ENCODE measurements at places on chromosomes 12 and 14.

- no peak for DNase-seq
These were observed 70.7 kb upstream of the PSMA6 start for GRCh38 chr14:35221462-35221861.

DNA sequence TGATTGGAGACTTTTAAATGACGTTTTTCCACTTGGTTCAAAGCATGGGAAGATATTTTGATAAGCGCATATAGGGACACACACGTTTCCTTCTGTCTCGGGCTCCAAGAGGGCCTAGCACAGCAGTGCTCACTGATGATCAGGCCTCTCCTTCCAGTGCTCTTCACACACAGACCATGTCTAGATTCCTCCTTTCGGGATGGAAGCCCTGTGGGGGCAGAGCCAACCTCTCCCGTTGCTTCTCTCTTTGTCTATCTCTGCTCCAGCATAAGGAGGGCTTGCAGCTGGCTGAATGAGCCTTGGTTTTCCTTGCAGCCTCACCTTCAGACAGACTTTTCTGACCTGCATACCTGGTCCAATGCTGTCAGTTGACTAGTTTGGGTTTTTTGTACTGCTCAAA lies 22.3 kb downstream of the GPRC5D start:
- DNase-seq = no peak

- no peak for DNase-seq
These were observed 134.0 kb downstream of the TMEM117 start for GRCh38 chr12:43969882-43970281.

- DNase-seq = no peak
These were observed 19.9 kb upstream of the MDM1 start for GRCh38 chr12:68352067-68352466.

- DNase-seq = peak; percentile 9
These were observed 173.8 kb upstream of the MIS18BP1 start for GRCh38 chr14:45426685-45427282.

- DNase-seq = peak; percentile 46
These were observed 189.7 kb upstream of the GRIN2B start for GRCh38 chr12:14171106-14171505.

DNA sequence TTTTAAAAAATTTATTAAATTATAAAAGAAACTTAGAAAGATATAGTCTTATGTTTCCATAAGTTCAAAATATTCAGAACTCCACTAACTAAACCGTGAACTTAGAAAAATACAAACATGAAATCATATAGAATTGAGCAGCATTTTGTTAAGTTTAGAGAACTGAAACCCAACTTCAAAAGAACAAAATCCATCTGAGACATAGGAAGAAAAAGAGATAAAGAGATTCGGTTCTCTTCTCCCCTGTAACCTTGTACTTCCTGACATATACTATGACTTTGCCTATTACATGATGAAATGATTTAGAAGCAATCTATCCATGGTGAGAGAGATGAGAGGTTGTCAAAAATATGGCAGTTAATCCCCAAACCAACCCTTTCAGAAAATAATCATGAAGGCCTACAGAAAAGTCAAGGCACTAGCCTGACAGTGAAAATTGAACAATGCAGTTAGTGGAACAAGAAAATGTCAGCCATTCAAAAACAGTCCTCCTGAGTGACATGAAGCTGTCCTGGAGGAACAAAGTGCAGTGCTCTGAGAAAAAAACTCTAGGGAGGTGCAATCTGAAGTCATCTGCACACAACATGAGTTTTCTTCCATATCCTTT lies 44.0 kb downstream of the C12orf50 start:
- no peak for DNase-seq

DNA sequence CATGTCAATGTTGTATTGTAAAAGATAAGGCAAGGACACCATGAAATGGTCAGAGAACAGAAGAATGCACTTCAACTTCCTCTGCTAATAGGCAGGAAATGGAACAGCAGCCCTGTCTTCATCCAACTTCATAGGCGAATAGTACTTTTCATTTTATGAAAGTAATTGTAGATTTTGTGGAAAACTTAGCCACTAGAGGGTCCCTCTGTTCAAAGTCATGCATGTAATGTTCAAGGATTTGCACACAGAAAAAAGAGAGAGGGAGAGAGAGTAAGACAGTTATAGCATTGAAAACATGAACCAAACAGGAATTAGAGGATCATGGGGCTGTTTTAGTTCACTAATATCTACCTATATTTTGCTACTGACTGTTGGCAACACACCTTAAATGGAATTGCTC lies 172.2 kb downstream of the FLRT2 start:
- no peak for DNase-seq

GRCh38 chr14:94775091-94775870 lies 5.4 kb upstream of the GSC start:
- no peak for DNase-seq

DNA sequence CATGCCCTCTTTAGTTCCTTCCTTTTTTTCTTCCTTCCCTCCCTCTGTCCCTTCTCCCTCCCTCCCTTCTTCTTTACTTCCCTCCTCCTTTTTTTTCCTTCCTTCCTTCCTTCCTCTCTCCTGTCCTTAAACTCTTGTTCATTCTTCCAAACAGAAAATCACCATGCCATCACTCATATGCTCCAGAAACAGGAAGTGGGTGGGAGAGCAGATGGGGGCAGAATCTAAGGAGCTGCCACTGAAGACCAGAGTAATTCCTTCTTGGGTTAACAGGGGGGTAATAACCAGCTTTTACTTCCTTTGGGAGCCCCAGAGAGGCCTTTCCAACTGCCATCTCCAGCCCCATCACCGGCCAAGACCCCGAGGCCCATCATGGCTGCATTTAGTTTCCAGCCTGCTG lies 51.2 kb downstream of the SVOP start:
- no peak for DNase-seq

GRCh38 chr12:14454098-14454907 lies 88.8 kb downstream of the ATF7IP start:
- DNase-seq = peak; percentile 21

DNA sequence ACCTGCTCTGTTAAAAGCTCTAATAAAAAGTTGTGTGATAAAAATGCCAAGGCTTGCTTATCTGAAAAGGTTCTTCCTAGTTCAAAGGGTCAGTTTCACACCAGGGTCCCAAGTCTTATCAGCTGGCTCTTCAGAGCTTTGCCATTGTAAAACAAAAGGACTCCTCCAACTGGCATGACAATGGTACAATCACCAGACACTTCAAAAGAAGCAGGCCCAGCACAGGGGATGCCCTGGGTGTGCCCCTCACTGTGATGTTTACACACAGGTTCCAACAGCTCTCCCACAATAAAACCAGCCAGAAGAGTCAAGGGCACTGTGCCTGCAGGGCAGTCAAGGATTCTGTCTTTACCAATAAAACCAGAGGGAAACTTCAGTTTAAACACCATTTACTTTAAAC lies 78.7 kb downstream of the PRICKLE1 start:
- no peak for DNase-seq

DNA sequence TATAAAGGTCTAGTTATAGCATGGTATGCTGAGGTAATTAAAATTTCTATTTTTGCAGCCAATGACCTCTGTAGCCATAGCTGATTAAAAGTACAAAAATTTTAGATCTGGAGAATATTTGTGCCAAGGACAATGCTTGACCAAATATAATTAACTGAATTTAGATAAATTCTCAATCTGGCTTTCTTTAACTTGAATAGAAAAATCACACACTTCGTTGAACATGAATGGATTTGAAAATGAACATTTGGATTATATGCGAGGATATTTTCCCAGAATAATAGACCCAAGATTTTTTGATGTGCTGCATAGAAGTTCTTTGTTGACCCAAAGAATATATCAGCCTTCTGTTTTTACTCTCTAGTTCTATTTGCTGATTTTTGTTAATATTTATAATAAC lies 38.4 kb upstream of the G2E3 start:
- no peak for DNase-seq

DNA sequence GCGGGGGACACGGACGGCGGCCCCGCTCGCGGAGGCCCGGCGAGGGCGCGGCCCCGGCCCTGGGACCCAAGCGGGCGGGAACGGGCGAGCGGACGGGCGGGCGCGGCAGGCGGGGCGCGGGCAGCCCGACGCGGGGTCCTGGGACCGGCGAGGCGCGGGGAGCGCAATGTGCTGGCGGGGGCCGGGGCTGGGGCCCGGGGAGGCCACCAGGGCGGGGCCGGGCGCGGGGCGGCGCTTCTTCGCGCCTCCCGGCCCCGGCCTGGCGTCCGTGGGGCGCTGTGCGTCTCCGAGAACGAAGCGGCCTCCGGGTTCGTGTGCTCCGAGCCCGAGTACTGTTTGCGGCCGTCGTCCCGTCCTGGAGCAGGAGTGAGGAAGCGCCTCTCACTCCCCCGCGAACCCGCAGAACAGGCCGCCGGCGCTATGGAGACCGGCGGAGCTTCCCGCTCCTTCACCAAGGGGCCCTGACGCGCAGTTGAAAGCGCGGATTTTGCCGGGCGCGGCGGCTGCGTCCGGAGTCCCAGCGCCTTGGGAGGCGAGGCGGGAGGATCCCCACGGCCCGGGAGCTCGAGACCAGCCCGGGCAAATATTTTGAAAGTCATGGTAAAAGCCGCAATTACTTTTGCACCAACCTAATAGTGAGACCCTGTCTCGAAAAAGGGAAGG lies 420 bp upstream of the ANKLE2 start:
- peak; percentile 85 for DNase-seq

DNA sequence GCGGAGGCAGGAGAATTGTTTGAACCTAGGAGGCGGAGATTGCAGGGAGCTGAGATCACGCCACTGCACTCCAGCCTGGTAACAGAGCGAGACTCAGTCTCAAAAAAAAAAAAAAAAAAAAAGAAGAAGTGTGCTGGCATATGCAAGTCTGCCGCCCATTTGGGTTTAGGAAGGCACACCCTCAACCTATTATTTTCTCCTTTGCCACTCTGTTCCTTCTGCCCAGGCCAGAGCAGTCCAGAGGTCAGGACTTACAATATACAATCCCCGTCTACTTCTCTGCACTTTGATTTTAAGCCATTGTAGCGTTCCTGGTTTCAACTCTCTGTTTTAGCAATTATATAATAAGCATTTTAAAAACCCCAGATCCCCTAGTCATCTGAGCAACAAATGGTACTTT lies 39.8 kb downstream of the CATSPERB start:
- no peak for DNase-seq

DNA sequence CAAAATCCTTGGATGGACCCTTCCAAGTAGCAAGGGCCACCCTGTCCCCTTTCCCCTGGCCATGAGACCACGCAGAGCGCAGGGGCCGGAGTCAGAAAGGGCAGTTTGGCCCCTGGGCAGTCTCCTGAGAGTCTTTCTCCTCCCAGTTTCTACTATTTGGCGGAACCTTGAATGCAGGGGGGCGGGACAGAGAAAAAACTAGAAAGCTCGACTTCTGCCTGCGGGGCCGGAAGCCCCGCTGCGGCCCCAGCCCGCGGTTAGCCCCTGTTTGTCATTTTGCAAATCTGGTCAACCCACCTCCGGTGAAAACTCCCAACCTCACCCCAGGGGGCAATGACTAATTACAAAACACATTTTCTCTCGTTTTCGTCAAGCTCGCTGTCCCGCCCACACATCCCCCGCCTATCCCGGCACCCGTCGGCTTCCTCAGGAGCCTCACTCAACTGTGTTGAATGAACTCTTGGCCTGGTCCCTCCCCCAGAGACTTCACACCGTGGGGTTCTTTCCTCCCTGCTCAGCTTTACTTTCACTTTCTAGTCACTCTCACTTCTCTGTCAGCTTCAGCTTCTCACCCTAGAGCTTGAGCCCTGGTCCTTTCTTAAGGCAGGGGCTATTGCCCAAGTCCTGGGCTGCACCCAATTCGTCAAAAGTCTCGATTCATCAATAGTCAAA lies 66.7 kb downstream of the IRF2BPL start:
- peak; percentile 99 for DNase-seq

DNA sequence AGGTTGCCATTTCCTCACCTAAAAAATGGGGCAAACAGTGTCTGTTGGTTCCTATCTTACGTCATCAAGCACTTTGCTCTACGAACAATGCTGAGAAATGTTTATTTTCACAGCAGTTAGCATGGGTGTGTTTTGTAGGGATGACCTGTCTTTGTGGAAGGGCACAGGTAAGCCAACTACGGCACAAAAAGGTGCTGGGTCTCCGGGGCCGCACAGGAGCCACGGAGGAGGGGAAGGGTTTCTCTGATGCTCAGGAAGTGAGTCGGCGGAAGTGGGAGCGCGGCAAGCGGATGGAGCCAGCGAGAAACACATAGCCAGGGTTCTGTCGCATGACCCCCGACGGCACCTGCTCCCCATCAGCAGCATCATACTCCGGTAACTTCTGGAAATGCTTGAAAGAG lies 65.6 kb upstream of the TCL1B start:
- DNase-seq = no peak

DNA sequence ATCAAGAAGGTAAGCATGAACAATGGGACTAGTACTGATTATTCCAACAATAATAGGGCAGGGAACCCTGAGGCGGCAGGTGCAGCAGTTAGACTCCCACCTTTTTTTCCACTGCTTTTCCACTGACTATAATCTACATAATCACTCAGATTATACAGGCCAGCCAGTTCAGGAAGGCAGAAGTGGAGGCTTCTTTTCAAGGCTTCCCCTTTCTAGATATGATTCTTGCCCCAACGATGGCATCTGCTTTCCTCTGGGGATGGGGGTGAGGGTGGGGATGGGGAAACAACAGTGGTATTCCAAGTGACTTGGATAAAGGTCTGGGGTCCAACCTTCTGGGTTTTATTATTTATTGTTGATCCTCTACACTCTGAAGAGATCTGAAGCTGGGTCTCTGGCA lies 331 bp downstream of the NCKAP1L start:
- no peak for DNase-seq

DNA sequence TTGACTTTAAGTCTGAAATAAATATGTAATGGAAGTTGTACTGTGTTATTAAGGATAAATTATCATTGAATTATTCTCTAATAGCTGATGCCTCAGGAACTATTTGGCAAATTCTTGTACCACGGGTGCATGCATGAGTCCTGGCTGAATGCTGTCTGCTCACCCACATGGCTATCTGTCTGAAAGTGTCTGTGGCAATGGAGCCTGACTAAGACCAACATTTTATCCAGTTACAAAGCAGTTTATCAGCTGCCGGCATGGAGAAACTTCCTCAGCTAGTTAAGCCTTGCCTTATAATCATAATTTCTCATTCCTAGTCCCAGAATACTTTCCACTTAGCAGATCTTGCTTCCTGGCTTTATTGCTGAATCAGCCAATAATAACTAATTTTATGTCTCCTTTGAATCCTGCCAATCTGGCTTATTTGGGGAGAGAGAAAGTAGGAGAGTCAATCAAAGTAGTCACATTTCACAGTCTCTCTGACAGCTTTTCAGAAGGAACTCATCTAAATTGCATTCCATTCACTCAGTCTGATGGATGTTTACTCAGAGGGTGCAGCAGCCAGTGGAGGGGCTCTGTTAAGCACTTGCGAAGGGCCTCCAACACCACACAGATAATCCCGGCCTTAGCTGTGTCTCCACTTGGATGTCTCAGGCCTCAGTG lies 280.6 kb upstream of the CLEC14A start:
- DNase-seq = no peak

DNA sequence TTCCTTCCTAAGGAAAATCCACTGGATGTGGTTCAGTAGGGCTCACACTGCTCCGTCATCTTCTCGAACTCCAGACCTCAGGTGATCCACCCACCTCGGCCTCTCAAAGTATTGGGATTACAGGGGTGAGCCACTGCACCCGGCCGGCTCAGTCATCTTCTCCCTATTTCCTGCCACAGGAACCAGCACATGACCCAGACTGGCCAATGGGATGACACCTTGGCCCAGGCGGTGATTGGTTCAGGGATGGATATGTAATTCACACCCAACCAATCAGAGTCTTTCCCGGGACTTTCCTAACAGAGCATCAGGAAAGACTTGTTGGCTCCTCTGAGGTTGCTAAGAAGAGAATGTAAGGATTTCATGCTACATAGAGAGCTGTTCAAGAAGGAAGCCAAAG lies 19.2 kb upstream of the C12orf76 start:
- DNase-seq = no peak

- no peak for DNase-seq
These were observed 3.1 kb upstream of the IGF1 start for GRCh38 chr12:102483466-102483865.

All from naive B cell (primary cell).